Stimulated activated memory B cell treated with anti-CD40 and anti-IgM and Interleukin-4, amounts not matched to agents 10 μg/mL and 1 μg/mL and 100 μg/mL, for 72 hours (primary cell): ENCODE measurements at places on chromosomes 3 and 15.

DNA sequence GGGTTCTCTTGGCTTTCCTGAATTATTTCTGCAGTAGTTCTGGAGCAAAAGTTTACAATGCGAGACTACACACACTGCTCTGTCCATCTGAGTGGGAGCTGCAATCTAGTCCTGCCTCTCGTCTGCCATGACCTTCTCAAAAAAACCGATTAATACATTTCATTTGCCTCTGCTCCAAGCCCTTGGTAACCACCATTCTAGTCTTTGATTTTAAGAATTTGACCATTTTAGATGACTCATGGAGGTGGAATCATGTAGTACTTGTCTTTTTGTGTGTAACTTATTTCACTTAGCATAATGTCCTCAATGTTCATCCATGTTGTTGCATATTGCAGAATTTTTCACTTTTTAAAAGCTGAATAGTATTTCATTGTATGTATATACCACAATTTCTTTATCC is 356.9 kb downstream of the SV2B start:
- no peak overlapping the region for H3K4me3 ChIP-seq
- no peaks in the 10 kb centered on the region for H3K27me3 ChIP-seq
- ATAC-seq = no peak
- no peaks in the 10 kb centered on the region for H3K4me1 ChIP-seq
- H3K36me3 ChIP-seq = no peaks in the 10 kb centered on the region

DNA sequence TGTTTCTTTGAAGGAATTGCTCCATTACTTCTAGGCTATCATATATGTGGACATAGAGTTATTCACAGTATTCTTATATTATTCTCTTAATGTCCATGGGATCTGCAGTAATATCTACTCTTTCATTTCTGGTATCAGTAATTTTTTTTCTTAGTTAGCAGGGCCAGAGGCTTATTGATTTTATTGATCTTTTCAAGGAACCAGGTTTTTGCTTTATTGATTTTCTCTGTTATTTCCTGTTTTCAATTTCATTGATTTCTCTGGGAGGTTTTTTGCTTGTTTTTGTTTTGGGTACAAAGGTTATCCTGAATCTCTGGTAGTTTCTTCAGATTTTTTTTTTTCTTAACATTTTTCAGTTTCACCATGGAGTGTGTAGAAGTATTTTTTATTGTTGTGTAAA is 60.1 kb upstream of the AP4E1 start:
- no peak overlapping the region for H3K27ac ChIP-seq
- no peak for ATAC-seq
- no peaks in the 10 kb centered on the region for H3K36me3 ChIP-seq

DNA sequence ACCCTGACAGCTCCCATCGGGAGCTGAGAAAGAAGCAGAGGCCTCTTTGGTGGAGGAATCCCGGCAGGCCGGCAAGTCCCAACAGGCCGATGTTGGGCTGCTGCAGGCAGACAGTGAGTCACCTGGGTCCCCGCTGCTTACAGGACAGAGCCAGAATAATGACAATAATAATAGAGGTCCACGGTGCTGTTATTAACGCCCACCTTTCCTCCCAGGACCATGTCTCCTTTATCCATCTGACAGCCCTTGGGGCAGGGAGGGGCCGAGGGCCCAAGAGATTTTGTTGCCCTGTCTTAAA is 29.3 kb upstream of the MAGEF1 start:
- H3K36me3 ChIP-seq = no peaks in the 10 kb centered on the region
- H3K4me1 ChIP-seq = no peaks in the 10 kb centered on the region
- H3K27ac ChIP-seq = peak overlapping the region; percentile 71
- H3K4me3 ChIP-seq = no peak overlapping the region
- H3K27me3 ChIP-seq = peaks cover 13% of the 10 kb centered on the region

DNA sequence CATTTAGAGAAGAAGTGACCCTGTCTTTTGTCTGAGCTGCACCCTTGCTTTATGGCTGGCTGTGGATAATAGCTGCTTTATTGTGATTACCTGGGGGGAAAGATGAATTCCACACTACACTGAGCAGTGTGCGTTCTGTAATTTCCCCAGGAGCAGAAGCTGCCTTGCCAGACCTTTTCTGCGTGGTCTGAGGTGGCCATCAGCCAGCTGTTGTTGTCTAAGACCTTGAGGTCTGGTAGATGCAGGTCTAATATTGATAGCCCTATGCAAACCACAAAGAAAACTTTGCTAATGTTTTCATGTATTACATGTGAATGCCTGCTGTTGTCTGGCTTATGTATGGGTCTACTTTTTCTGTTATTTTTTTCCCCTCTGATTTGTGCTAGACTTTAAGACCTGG is 144.6 kb downstream of the THSD4 start:
- H3K4me3 ChIP-seq = no peak overlapping the region
- no peaks in the 10 kb centered on the region for H3K36me3 ChIP-seq
- H3K27ac ChIP-seq = no peak overlapping the region
- H3K27me3 ChIP-seq = no peaks in the 10 kb centered on the region
- no peak for ATAC-seq
- no peaks in the 10 kb centered on the region for H3K4me1 ChIP-seq

DNA sequence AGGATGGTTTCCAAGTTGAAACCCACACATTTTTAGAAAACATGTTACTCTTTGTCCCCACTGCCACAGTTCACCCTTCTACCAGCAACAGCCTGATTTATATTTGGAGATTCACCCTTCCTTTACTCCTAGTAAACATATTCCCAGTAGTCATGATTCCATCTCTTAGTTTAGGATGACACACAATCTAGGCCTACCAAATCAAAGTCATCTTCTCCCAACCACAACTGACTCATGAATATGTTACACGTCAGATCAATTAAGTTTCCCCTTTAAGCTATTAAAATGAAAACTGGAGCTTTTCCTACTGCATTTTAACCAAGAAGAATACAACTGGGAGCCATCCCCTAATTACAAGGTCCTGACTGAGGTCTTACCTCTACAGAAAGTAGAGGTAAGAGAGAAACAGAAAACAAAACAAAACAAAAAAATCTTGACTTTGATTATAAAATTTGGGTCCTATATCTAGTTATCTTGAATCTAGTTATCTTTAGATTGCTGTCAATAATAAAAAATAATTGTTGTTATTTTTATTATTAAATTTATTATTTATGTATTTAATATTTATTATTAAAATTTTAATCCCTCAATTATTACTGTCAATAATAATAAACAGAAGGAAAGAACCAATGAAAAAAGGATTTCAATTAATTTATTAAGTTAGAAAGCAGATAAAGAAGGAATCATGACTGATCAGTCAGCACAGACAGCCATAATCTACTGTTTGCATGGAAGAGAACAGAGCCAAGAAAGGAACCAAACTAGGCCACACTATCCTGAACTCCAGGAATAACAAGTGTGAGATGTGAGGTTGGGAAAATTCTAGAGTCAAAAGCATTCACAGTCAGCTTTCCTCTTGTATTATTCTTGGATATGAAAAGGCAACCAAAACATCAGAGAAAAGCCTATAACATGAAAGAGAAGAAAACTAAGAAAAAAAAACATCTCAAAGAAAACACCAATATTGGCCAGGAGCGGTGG is 12.5 kb downstream of the DPH6 start:
- peaks cover 7% of the 10 kb centered on the region for H3K4me1 ChIP-seq
- H3K4me3 ChIP-seq = no peak overlapping the region
- H3K36me3 ChIP-seq = peaks cover 61% of the 10 kb centered on the region
- no peak for ATAC-seq

- H3K36me3 ChIP-seq = no peaks in the 10 kb centered on the region
- no peak overlapping the region for H3K4me3 ChIP-seq
- no peak overlapping the region for H3K27ac ChIP-seq
- no peak for ATAC-seq
Observed at GRCh38 chr3:158430968-158431367, 140.0 kb upstream of the MLF1 start.

DNA sequence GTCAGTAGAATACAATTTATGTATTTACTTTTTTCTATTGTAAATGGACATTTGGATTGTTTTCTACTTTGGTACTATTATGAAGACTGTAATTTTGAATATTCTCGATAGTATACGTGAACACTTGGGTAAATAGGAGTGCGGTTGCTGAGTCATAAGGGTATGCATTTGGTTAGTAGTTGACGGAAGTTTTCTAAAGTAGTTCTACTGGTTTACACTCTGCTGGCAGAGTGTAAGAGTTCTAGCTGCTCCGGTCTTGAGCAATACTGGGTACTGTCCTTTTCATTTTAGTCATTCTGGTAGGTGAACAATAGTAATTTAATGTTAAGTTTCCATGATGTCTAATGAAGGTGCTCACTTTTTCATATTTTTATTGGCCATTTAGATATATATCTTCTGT is 70.0 kb downstream of the MEF2A start:
- H3K27ac ChIP-seq = peak overlapping the region; percentile 30
- peak overlapping the region; percentile 5 for H3K4me3 ChIP-seq
- peaks cover 65% of the 10 kb centered on the region for H3K36me3 ChIP-seq
- H3K4me1 ChIP-seq = peaks cover 74% of the 10 kb centered on the region

GRCh38 chr3:18252578-18252977 is 172.6 kb downstream of the SATB1 start:
- H3K27ac ChIP-seq = no peak overlapping the region
- H3K36me3 ChIP-seq = no peaks in the 10 kb centered on the region
- H3K27me3 ChIP-seq = peaks cover 15% of the 10 kb centered on the region
- H3K4me1 ChIP-seq = peaks cover 6% of the 10 kb centered on the region
- H3K4me3 ChIP-seq = no peak overlapping the region

GRCh38 chr3:178680489-178680888 is 144.3 kb downstream of the KCNMB2 start:
- no peak overlapping the region for H3K4me3 ChIP-seq
- H3K4me1 ChIP-seq = no peaks in the 10 kb centered on the region
- H3K27ac ChIP-seq = no peak overlapping the region
- no peak for ATAC-seq
- H3K27me3 ChIP-seq = peaks cover 10% of the 10 kb centered on the region
- no peaks in the 10 kb centered on the region for H3K36me3 ChIP-seq

DNA sequence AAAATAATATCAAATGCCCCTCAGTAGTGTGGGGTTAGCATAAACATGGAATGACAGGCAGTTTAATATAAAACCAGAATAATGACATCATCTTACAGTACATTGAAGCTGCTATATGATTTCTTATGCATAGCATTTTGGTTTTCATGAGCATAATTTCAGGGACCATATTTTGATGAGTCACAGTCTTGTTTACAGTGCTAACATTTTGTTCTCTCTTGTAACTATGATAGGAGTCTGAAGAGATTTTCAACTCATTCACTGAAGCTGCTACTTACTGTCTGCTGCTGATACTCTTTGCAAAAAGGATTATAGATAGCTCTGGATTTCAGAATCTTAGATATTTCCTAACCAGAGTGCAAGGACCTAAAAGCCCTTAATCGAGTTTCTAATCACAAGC is 92.6 kb upstream of the CCDC54 start:
- no peak overlapping the region for H3K4me3 ChIP-seq
- no peaks in the 10 kb centered on the region for H3K4me1 ChIP-seq
- ATAC-seq = no peak
- no peaks in the 10 kb centered on the region for H3K27me3 ChIP-seq
- no peak overlapping the region for H3K27ac ChIP-seq
